ENCODE measurements at places on chromosomes 7 and 10.

GRCh38 chr7:133339772-133340171 is 86.9 kb downstream of the EXOC4 start:
- no peak for DNase-seq

DNA sequence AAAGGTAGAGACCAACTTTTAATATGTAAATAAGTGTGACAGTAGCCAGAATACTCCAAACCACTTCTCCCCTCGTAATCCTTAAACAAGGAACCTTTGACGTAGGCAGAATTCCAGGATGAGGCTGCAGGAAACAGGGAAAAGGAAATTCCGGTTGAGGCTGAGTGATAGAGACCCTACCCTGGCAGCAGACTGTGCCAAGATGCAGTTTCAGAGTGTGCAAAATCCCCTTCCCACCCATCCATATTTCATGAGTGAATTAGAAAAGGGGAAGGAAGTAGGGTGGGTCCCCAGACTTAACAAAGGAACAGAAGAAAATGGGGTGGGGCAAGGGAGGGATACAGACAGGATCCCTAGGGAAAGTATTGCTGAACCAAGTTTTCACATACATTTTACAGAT is 143.0 kb downstream of the RAPGEF5 start:
- DNase-seq, result no peak

GRCh38 chr7:122515404-122515803 is 183.5 kb downstream of the RNF133 start:
- no peak for DNase-seq

DNA sequence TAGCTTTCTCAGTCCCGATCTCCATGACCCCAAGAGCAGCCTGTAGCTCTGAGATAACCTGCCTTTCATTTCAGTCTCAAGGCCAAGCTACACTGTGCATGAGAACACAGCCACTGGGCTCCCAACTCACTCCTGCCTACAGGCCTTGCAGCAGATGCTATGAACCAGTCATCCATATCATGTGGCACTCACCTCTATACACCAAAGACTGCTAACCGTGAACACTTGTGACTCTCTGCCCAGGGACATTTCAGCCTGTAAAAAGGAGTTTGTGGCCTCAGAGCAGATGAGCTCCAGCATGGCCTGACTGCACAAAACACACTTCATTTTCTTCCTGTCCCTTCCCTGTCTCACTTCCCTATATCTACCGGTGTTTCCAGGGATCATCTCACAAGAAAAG is 56.9 kb upstream of the NPY start:
- no peak for DNase-seq

DNA sequence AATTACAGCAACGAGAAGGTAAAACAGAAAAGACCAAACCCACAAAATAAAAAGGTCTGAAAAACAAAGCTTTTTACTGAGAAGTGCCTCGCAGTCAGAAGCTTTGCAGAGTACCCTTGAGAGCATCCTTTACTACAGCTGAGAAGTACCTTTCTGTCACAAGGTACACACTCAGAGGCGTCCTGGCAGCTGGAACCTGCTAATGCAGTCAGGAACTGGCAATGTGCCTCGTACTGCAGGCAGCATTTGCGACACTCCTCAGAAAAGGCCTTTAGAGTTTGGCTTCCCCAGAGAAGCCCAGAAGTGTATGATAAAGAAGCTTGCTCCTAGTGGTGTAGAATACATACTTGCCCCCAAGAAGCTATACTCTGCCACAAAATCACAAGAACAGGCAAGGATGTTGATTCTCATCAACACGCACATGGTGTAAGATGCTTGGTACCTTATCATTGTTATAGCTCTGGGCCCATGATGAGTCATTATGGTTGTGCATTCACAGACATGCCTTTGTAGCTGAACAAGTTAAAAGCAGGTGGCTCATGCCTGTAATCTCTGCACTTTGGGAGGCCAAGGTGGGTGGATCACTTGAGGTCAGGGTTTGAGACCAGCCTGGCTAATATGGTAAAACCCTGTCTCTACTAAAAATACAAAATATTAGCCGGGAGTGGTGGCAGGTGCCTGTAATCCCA is 2.0 kb upstream of the GTPBP4 start:
- DNase-seq, result no peak

- no peak for DNase-seq
These were observed 127.9 kb downstream of the PPP1R9A start for GRCh38 chr7:95035295-95035694.
